Activated T-helper 1 cell treated with anti-CD3 and anti-CD28 coated beads, Interleukin-2, amount 50 U/mL, for 16 hours (primary cell): ENCODE measurements at places on chromosomes 16 and 17.

- DNase-seq, result no peak
Measured at GRCh38 chr16:83147244-83147643, 520.5 kb downstream of the CDH13 start.

- DNase-seq, result no peak
Measured at GRCh38 chr16:53220585-53220984, 165.8 kb downstream of the CHD9 start.

- DNase-seq, result no peak
Measured at GRCh38 chr16:89261691-89262563, 44.4 kb downstream of the ZNF778 start.

GRCh38 chr17:32993977-32994376 lies 2.3 kb downstream of the SPACA3 start:
- DNase-seq, result no peak

- peak; percentile 98 for DNase-seq
Measured at GRCh38 chr17:2401426-2402221, 764 bp upstream of the MNT start.

DNA sequence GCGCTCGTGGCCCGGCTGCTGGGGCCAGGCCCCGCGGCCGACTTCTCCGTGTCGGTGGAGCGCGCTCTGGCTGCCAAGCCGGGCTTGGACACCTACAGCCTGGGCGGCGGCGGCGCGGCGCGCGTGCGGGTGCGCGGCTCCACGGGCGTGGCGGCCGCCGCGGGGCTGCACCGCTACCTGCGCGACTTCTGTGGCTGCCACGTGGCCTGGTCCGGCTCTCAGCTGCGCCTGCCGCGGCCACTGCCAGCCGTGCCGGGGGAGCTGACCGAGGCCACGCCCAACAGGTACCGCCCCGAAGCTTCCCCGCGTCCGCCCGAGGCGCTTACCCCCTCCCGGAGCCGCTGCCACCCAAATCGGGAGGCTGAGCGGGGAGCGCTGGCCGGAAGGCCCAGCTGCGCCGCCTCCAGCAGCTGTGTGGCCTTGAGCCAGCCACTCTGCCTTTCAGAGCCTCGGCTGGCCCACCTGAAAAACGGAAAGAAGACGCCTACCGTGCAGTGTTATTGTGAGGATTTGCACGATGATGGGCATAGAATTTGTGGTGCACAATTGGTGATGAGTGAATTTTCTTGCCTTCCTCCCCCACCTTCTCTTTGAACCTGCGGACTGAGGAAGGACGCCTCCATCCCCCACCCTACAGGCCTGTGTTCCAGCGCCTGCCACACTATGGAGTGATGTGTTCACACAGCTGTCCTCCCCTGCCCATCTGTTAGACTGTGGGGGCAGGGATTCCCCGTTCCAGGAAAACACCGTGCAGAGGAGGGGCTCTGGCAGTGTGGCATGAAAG lies 523 bp downstream of the NAGLU start:
- DNase-seq, result peak; percentile 57

GRCh38 chr16:62760398-62760797 lies 724.2 kb upstream of the CDH8 start:
- DNase-seq, result no peak

DNA sequence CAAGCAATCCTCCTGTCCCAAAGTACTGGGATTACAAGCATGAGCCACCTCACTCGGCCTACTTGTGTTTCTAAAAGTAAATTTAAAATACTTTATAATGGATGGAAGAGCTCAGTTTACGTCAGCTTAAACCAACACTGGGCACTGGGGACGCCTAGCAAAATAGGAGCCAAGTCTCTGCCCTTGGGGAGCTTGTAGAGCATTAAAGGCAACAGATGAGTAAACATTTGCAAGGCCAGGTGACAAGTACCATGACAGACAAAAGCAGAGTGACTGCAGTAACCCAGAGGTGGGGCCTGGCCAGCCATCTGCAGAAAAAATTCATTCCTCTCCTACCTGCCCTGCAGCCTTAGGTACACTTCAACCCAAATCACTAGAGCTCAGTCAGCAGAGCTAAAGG lies 12.1 kb upstream of the NLK start:
- DNase-seq, result no peak

DNA sequence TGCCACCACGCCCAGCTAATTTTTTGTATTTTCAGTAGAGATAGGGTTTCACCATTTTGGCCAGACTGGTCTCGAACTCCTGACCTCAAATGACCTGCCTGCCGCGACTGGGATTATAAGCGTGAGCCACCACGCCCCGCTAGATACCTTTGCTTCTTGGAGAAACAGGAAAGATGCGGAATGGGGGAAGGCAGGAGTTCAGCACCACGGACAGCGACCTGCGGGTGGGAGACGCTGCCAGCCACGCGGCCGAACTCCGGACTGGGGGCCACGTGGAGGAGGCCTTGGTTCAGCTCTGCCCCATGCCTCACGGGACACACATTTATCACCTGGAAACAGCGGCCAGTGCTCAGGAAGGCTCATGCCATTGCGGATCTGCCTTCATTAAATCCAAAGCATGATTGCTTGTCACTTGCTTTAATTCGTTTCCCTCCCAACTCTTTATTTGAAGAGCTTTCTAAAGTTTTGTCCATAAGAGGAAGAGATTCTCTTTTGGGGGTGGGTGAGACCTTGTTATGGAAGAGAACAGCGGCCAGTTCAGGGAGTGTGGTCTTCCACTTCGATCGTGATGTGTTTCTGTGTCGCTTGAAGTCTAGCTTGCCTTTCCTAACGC lies 219.9 kb downstream of the ENGASE start:
- no peak for DNase-seq

DNA sequence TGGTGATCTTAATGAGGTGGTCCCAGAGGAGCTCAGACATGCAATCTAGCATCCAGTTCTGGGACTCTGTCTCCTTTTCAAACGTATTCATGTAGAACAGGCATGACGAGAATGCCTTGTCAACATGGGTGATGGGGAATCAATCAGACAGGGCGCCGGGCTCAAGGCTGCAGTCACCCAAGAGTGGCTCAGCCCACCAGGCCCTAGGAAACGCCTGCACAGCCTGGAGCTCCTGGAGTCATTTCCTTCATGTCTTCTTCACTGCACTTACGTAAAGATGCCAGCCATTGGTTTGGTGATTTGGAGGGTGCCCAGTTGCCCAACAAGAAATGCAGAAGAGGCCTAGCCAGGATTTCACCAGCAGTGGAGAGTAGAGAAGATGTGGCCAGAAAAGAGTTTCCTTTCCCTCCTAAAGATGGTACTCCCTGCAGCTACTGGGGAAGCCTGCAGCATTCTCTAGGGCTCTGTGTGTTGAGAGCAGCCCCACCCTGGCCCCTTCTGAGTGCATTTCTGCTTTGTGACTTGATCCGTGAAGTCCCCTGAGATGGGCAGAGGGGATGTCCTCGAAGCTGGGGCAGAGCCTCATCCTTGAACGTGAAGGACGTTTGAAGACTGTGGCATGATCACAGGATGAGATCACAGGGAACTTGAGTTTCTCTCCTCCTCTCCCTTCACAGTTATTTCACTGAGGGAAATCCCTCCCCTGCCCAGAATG lies 24.0 kb upstream of the STH start:
- DNase-seq, result no peak

GRCh38 chr17:52178012-52178411 lies 19.5 kb upstream of the CA10 start:
- DNase-seq, result no peak

- DNase-seq, result no peak
Measured at GRCh38 chr16:21190599-21190998, 20.8 kb downstream of the ZP2 start.

- DNase-seq, result no peak
Measured at GRCh38 chr17:32286518-32286900, 20.9 kb downstream of the RHBDL3 start.

- no peak for DNase-seq
Measured at GRCh38 chr17:69246726-69247375, 18.2 kb upstream of the ABCA10 start.

DNA sequence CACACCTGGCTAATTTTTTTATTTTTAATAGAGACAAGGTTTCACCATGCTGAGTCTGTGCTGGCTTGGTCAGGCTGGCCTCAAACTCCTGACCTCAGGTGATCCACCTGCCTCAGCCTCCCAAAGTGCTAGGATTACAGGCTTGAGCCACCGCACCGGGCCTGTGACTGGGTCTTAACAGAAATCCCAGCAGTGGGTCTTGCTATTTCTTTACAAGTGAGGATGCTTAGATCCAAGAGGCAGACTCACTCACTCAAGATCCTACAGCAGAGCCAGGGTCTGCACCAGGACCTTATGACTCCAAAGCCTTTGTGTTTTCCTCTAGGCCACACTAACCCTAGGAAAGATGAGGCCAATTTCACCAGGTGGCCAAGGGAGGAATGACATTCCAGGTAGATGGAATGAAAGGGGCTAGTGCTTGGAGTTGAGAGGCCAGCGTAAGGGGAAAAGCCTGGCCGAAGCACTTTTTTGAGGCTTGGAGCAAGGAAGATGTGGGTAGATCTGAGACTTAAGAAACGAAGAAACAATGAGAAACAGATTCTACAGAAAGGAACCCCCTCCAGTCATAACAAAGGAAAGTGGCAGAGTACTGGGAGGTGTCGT lies 5.7 kb upstream of the STAT5A start:
- DNase-seq, result no peak

- no peak for DNase-seq
Measured at GRCh38 chr17:31819578-31819977, 39.5 kb downstream of the COPRS start.

GRCh38 chr16:49519741-49520140 lies 146.1 kb downstream of the C16orf78 start:
- no peak for DNase-seq

GRCh38 chr16:3012828-3013420 lies at the start of gene CLDN9:
Gene CLDN9 (plus strand): TSS chr16:3012923. CDS start chr16:3013363, 440 bp downstream.
- no peak for DNase-seq

- no peak for DNase-seq
Measured at GRCh38 chr17:231966-232807, 50.7 kb upstream of the DOC2B start.

GRCh38 chr17:39244600-39245570 lies 19.1 kb upstream of the STAC2 start:
- DNase-seq, result peak; percentile 72

DNA sequence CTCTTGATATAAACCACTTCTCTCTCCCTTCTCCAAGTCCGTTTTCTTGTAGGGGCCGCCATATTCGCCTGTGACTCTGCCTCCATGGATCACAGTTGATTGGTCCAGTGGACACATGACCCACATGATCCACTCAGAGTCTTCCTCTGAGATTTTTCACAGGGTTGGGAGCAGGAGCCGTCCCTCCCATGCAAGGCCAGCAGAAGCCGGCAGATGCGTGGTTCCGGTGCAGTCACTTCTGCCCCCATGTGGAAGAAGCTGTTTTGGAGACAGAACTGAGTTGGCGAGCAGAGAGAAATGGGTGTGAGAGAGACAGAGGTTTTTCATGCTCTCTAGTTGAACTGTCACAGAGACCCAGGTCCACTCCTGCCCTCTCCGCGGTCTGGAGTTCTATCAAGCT lies 83.3 kb downstream of the C16orf95 start:
- no peak for DNase-seq

GRCh38 chr17:65807361-65807760 lies 245.9 kb upstream of the AXIN2 start:
- DNase-seq, result no peak

DNA sequence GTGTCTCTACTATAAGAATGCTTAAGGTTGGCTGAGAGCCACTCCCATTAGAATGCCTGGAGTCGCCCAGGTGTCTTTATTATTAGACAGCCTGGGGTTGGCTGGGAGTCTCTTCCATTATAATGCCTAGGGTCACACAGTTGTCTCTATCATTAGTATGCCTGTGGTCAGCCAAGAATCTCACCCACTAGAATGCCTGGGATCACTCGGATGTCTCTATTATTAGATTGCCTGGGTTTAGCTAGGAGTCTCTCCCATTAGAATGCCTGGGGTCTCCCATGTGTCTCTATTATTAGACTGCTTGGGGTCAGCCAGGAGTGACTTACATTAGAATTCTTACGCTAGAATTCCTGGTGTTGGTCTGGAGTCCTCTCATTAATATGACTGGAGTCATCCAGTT lies 2255.3 kb downstream of the TP53TG3F start:
- no peak for DNase-seq

GRCh38 chr16:476039-476438 lies 50.6 kb downstream of the RAB11FIP3 start:
- DNase-seq, result no peak

DNA sequence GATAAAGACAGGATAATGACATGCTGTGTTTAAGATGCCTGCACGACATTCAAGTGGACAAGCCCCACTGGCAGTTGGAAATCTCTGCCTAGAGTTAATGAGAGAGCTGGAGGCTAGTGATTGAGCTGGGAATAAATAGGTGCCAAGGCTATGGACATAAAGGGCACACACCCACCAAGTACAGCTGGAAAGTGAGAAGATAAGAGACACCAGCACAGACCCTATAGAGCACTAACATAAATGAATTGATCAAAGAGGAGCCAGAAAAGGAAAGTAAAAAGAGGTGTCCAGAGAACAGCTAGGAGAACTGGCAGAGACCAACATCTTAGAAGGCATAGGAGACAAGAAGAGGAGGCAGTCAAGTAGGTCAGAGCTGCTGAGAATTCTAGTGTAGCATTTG lies 101.2 kb downstream of the YPEL2 start:
- no peak for DNase-seq

DNA sequence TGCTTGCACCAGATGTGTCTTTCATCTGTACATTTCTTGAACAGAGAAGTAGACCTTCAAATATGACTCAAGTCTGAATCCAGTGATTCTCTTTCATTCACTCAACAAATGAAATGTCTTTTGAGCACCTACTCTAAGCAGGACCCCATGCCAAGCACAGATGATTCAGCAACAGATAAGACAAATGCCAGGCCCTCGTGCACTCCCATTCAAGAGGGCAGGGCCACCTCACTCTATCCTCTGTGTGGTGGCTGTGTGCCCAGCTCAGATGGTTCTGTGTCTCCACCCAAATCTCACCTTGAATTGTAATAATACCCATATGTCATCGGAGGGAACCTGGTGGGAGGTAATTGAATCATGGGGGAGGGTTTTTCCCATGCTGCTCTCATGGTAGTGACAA lies 74.1 kb upstream of the NKD1 start:
- DNase-seq, result no peak

- DNase-seq, result no peak
Measured at GRCh38 chr17:82089723-82090548, 8.1 kb downstream of the FASN start.

DNA sequence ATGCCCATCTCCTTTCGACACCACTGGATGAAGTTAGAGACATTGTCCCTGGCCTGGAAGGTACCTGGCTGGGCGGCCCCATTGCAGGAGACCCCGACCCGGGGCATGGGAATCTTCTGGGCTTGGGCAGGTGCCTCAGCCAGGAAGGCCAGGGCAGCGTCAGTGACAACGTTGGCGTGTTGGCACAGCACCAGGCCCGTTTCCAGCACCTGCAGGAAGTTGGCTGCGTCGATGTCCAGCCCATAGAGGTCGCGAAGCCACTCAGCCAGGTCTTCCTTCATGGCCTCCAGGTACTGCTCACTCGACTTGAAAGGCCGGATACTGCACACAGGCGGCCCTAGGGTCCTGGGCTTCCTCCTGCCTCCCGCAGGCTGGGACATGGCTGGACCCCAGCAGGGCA lies 568 bp downstream of the GAS2L2 start:
- no peak for DNase-seq

- no peak for DNase-seq
Measured at GRCh38 chr17:15981208-15981607, 18.3 kb downstream of the ZSWIM7 start.
